ENCODE measurements at places on chromosomes 3 and 15.

GRCh38 chr15:82894971-82895520 lies 57.5 kb downstream of the HOMER2 start:
- no peak for DNase-seq

DNA sequence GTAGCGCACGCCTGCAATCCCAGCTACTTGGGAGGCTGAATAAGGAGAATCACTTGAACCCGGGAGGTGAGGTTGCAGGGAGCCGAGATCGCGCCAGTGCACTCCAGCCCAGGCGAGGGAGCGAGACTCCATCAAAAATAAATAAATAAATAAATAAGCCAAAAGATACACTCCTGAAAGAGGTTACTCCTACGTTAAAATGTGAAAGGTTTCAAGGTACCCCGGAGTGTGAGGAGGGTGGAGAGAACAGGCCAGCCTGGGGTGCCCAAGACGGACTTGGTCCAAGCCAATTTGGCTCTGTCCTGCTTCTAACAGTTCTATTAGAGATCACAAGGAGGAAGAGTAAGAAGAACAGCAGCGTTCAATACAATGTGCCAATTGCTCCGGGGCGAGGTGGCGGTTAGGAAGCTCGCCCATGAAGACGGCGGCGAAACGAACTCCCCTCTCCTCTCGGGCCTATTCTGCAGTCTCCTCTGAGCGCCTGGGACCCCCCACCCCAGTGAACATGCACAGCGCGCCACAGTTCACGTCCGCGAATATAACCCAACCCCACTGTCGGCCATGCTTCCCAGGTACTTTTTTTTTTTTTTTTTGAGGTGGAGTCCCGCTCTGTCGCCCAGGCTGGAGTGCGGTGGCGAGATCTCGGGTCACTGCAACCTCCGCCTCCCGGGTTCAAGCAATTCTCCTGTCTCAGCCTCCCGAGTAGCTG lies 942 bp downstream of the ELP6 start:
- peak; percentile 32 for DNase-seq

DNA sequence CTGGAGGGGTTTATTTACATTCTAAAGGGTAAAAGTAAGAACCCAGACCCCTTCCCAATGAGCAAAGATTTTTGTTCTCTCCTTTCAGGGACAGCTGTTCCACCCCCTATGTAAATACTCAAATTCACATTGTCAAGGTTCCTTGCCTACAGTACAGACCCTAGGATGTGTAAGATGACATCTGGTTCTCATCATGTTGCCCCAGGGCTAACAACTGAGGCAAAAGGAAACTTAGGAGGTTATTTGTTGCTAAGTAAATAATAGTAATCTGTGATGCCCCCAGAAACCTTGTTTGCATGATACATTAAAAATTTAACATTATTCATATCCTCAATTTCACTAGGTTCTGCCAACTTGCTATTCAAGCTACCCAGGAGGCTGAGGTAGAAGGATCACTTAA lies 135.0 kb upstream of the CCNL1 start:
- no peak for DNase-seq

DNA sequence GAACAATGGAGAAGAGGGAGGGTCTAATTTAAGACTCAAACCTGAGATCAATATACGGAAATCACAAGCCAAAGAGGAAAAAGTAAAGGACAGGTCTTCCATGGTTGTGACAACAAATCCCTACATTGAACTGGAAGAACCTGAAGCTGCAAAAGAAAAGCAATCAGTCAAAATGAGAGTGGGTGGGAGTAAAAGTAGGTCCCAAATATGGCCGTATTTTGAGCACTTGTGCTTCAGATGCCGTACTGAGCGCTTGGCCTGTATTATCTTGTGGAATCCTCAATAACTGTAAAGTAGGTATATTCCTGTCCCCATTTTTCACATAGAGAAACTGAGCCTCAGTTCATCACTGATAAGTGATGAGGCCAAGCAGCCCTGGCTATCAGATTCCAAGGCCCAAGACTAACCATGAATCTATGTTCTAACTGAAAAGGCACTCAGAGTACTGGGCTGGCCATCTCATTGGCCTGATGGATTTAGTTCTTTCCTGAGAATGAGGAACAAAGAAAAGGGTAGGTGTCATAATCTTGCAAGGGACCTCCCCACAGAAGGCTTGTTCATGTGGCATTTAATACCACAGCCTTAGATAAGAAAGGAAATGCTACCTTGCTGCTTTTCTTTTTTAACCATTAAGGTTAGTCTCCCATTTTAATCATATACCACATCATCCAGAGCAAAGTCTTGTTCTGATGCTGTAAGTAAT lies 52.5 kb downstream of the LRRN1 start:
- DNase-seq: no peak

DNA sequence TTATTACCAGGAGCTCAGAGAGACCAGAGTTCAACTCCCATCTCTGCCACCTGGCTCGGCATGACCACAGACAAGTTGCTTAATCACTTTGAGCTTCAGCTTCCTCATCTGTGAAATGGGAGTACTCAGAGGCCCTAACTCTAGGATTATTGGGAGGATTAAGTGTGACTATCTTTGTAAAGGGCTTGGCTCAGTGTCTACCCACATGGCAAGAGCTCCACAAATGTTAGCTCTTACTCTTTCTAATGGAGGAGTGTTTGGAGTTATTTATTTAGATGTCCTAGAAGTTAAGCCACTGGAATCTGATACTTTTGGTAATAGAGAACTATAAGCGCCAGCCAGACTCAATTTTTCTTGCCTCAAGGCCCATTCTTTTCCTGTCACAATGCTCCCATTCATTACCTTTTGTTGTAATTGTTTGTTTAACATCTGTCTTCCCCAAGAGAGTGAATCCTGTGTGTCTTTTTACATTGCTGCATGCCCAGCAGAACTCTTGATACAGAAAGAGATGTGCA lies 12.3 kb upstream of the LMCD1 start:
- no peak for DNase-seq

- no peak for DNase-seq
Measured at GRCh38 chr3:157026091-157026490, 133.9 kb downstream of the CCNL1 start.

GRCh38 chr3:170500995-170501394 lies 82.3 kb downstream of the CLDN11 start:
- DNase-seq: no peak

DNA sequence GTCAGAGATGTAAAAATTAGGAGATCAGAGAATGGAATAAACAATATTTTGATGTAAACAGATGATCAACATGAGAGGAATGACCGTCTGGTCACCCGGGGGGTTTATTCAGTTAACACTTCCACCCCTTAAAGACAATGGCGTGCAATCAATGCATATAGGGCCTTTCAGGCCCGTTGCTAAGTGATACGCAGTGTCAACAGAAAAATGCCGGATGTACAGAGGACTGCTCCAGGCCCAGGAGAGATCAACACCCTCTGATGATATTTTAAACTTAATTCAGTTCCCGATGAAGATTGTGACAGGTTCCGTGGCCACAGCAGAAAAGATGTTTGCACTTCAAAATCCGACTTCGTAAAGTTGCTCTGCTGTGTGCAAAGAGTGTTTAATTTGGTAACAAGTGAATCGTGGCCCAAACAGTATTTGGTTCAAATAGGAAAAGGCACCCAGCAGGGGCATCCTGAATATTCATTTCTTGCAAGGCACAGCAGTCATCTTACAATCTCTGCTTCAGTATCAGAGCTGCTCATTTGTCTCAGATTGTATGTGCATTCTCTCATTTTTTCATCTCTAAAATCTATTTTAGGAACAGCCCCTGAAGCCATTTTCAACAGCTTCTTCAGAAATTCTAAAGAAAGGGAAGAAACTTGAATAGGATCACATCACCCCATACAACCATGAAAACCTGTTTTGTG lies 72.6 kb downstream of the FOXB1 start:
- DNase-seq: no peak
